Femur (tissue), 1 donor: ENCODE measurements at places on chromosomes 16 and 17.
A peak's percentile ranks its signal among the peaks of the same experiment; 100 is the strongest.

DNA sequence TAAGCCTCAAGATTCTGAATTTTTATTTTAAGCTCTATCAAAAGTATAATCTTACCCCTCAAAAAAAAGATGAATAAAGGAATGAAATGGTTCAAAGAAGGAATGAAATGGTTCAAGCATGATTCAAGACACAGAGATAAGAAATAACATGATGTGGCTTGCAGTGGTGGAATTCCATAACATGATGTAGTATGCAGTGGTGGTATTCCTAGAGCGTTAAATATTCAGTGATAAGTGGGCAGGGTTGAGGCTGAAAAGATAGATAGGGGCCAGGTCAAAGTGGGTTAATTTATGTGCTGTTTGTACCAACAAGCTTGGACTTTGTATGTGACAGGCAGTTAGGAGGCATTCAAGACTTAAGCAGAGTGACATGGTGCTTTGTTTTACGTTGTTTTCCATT is 29.6 kb downstream of the TNRC6A start:
- no peak for DNase-seq

GRCh38 chr17:63138713-63139112 is 172.7 kb downstream of the TANC2 start:
- DNase-seq = no peak

DNA sequence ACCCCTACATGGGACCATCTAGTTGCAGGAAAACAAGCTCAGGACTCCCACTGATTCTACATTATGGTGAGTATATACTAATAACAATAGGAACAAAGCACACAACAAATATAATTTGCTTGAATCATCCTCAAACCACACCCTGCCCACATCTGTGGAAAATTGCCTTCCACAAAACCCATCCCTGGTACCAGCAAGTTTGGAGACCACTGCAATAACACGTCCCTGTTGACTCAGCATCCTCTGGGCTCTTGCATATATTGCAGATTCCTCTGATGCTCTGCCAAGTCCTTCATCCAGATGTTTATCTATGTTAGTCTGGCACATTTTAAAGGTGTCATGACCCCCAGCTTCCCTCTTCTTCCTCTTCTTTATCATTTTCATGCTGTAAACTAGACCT is 138.4 kb downstream of the PCTP start:
- DNase-seq = no peak

DNA sequence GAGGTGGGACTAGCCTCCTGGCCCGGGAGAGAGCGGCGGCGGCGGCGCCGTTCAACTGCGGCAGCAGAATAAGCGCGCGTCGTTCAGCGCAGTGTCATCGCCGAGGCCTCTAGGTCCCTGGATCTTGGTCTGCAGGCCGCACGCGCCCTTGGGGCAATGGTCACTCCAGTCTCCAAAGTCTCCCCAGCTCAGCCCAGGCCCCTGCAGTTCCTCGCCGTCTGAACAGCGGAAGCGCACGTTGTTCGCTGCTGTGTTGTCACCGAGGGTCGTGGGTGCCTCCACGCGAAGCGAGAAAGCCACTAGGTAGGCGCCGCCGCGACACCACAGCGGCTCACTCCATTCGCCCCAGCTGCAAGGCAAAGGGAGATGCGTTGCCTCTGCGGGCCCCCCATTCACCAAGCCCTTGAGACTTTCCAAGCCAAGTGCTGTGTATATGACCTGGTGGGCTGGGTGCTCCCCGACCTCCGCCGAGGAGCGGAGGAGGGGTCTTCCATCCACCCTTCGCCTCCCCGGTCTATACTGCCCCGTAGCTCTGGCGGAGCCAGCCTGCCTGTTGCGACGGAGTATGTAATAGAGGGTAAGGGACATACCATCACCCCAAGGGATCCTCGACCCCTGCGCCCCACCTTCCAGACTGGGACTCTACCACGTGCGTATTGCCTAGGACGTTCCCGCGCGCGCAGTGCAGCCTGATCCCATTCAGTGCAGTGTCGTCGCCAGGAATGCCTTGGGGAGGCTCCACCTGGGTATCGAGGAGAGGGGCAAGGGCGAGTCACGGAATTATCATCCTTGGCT is 656 bp downstream of the VMO1 start:
- DNase-seq = no peak

DNA sequence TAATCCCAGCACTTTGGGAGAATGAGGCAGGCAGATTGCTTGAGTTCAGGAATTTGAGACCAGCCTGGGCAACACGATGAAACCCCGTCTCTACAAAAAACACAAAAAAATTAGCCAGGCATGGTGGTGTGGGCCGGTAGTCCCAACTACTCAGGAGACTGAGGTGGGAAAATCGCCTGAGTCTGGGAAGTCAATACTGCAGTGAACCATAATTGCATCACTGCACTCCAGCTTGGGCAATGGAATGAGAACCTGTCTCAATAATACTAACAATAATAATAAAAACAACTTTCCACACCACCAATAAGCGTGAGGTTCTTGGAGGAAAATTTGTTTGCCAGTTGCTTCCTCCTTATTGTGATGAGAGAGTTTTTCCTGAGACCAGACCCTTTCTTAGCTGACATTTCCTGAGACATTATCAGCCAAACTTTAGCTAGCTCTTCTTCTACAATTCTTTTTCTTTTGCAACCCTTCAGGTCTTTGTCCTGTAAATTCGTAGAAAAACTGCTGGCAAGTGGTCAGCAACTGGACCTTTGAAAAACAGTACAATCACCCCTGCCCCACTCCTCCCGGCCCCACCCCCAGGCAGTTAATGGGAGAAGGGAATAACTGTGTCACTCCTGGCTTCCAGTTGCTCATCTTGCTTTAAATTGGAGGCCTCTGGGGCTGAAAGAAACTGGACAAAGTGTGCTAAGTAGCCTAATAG is 3.5 kb upstream of the EZH1 start:
- DNase-seq = no peak

- no peak for DNase-seq
Observed at GRCh38 chr16:2833776-2834175, 3.7 kb downstream of the ZG16B start.

GRCh38 chr17:40178021-40178601 is 841 bp downstream of the RAPGEFL1 start:
- no peak for DNase-seq

DNA sequence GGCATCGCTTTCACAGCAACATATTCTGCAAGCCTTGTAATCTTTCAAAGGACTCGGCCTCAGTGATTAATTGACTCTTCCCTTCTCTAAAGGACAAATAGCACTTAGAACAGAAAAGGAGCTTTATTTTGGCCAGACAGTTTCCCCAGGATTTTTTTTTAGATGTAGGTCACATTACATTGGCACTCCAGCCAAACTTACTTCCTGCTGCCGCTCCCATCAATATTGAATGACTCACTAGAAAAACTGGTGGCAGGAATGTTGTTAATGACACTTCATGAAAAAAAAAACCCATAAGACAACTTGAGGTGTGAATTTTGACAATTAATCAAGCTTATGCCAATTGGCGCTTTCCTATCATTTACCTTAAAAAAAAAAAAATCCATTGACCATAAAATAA is 432.6 kb downstream of the TOX3 start:
- no peak for DNase-seq

DNA sequence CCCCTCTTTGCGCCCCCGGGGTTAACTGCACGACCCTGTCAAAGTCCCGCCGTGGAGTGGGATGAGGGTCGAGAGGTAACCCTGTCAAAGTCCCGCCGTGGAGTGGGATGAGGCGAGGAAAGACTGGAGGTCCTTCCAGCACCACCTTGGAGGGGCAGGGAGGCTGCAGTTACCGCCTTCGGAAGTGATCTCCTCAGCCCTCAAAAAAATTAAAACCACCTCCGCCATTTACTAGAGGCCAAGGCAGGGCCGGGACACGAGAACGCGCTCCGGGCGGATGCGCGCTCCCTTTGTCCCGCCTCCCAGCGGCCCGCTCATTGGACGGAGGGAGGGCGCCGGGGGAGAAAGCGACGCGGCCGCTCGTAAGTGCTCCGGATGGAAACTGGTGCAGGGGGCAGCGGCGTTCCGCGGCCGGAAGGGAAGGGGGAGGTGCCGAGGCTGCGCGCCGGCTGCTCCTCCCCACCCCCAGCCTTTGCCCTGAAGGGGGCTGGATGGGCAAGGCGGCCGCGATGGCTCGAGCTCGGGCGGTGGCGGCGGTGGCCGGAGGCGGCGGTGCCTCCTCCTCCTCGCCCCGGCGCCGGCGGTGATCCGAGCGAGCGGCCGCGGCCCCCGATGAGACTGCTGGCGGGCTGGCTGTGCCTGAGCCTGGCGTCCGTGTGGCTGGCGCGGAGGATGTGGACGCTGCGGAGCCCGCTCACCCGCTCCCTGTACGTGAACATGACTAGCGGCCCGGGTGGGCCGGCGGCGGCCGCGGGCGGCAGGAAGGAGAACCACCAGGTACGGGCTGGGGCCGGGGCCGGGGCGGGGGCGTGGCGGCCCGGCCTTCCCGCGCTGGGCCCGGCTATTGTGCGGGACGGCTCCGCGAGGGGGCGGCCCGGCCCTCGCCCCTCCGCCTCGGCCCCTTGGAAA is at the start of gene METTL9:
Gene METTL9, plus strand, starts transcription at position 456 of the 909 bp plus-strand sequence. Its CDS starts 157 bp downstream, at position 613.
- DNase-seq = peak; percentile 97

DNA sequence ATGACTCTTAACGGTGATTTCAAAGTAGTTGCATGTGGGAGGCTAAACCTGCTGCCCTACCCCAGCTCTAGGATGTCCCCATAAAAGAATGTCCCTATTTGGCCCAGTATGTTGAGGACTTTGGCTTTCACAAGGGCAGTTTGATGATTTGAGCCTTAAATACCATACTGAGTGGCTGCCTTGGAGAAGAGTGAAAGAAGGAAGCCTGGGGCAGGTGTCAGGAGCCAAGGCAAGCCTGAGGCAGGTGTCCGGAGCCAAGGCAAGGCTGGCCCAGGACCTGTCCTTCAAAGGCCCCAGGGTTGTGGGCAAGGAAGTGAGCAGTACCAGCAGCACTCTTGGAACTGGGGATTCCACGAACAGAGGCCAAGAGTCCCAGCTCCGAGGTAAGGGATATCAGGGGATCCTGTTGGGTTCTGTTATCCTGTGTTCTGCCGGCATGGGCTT is 18.6 kb downstream of the ST6GALNAC2 start:
- peak; percentile 16 for DNase-seq

GRCh38 chr17:38568274-38568673 is 37.5 kb downstream of the SRCIN1 start:
- DNase-seq = no peak

GRCh38 chr16:67910158-67910557 is 17.1 kb downstream of the PSKH1 start:
- DNase-seq = peak; percentile 74

DNA sequence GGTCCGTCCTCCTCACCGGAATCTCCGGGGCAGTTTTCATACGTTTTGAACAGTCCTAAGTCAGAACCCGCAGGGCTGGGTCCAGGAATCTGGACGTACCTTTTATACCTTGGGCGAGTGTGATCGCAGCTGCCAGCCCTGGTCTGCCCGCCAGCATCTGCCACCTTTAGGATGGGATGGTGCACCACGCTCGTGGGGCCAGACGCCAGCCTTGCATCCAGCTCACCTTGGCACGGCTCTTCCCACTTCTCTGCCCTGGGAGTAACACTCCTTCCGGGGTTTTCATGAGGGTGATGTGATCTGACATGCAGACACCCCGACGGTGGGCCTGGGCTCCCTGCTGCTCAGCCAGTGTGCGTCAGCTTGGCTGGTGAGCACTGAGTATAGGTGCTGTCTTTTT is 66.6 kb upstream of the ZNF469 start:
- no peak for DNase-seq

- no peak for DNase-seq
Observed at GRCh38 chr17:33562792-33563191, 269.7 kb upstream of the ASIC2 start.

- DNase-seq = peak; percentile 98
Observed at GRCh38 chr16:50024684-50025536, at the start of gene CNEP1R1. TSS of gene CNEP1R1 (plus strand) at chr16:50025225. CDS start at chr16:50025316, 91 bp downstream.

DNA sequence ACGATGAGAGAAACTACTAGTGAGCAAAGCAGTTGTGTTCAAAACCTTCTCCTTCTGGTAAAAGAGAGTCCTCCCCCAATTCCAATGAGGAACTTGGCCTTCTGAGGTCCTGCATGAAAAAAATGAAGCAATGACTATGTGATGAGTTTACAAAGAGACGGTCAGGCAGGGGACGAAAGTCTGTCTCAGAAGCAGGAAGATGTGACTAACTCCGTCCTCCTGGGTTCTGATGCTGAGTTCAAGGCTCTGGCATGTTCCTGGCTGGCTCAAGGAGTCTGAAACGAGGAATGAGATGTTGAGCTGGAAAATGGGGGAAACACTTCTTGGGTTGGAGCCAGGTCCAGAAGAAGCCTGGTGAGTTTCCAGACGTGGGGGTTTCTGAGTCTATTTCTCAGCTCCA is 129.6 kb downstream of the CPPED1 start:
- DNase-seq = no peak

- peak; percentile 75 for DNase-seq
Observed at GRCh38 chr17:65559804-65560627, 1.4 kb downstream of the AXIN2 start.

DNA sequence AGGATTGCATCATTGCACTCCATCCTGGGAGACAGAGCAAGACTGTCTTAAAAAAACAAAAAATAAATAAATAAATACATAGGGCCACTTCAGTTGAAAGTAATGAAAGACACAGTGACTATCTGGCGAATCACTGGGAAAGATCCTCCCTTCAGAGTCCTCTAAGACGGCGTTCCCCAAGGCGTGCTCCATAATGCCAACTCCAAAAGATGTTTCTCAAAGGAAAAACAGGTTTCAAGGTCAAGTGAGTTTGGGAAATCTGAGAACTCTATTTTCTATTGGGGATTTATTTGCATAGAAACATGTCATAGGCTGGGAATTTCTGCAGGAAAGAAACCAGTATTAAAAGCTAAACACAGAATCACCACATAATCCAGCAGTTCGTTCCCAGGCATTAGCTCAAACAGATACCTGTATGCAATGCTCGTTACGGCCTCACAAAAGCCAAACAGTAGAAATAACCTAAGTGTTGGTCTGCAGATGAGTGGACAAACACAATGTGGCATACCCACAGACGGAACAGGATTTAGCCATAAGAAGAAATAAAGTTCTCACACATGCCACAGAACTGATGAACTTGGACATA is 7.9 kb downstream of the KLHDC4 start:
- no peak for DNase-seq

DNA sequence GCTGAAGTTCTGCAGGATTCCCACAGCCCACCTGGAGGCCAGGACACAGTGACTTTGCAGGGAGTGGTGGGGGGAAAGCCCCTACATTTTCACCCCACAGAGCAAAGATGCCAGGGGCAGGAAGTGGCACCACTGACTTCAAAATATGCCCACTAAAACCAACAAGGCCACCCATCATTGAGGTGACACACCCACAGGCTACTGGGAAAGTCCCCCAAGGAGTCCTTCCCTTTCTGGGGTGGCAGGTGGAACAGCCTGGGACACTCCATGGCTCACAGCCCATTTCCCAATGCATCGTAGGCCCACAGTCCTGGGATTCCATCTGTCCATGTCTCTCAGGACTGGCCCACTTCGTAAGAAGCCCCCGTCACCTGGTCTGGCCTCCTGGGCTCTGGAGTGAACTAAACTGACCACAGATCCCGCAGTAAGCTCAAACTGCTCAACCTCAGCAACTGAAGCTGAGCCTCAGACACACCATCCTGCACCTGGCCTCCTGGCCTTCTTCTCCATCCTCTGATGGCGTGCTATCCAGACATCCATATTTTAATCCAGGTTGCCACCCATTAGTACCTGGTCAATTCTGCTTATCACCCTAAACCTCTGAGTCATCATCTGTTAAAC is 7.5 kb upstream of the CCL1 start:
- DNase-seq = no peak
